ENCODE measurements at places on chromosomes 2 and 18.

- no peak for DNase-seq
Measured at GRCh38 chr2:143289025-143289424, 159.8 kb downstream of the ARHGAP15 start.

DNA sequence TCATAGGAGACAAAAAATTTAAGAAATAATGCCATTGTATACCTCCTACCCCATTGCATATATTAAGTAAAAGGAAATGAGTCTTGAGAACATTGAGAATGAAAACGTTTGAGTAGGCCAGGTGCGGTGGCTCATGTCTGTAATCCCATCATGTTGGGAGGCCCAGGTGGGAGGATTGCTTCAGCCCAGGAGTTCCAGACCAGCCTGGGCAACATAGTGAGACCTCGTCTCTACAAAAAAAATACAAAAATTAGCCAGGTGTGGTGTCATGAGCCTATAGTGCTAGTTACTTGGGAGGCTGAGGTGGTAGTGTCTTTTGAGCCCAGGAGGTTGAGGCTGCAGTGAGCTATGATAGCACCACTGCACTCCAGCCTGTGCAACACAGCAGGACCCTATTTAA, 107.7 kb upstream of the MGAT5 start:
- DNase-seq = no peak

DNA sequence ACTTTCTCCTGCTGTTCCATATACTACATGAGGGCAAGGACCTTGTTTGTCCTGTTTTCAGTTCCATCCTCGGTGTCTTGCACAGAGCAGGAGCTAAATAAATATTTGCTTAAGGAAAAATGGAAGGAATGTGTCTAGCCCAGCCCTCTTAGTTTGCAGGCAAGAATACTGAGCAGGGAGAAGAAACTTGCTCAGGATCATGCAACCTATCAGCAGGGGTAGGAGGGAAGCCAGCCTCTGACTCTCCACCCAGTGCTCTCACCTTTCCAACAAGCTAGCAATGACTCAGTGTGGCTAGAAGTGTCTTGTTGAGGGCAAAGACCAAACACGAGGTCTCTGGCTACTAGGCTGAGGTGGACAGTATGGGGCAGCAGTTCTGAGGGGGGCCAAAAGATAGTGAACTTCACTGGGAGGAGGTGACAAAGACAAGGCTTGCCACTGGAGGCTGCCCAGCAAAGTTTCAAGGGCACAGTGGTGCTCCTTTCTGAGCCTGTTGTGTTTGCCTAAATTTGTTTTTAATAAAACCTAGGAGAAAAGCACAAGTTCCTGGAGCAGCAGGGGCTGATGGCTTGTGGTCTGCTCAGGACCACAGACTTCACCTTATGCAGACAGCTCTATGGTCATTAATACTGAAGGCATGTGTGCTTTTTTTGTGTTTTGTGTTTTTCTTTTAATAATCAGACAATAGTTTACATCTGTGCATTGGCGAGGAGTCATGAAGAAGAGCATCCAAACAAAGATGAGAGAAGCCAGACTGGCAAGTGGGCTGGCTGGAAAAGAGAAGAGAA, 49.1 kb upstream of the CTAGE1 start:
- DNase-seq = no peak

- no peak for DNase-seq
Measured at GRCh38 chr18:36850527-36851201, 21.7 kb downstream of the KIAA1328 start.

- DNase-seq = no peak
Measured at GRCh38 chr18:10791169-10791831, 265.5 kb downstream of the NAPG start.
